ENCODE measurements at places on chromosomes 7 and 10. TPM values are rescaled to one million over a fixed set of nuclear protein-coding genes. Genes with fewer than 3 reads are reported as not detected.

Gene ELAPOR2
- 41.9 TPM for total RNA-seq

Gene CAMK2B
- total RNA-seq, result 33.6 TPM

Gene EPHA1
- total RNA-seq, result 1.6 TPM

Gene EMX2
- 0.09 TPM for total RNA-seq

Gene SLC13A1
- not detected for total RNA-seq

Gene EIF3B
- total RNA-seq, result 57.8 TPM

Gene CFAP58
- total RNA-seq, result 0.45 TPM

Gene BTBD16
- total RNA-seq, result not detected

Gene NRG3
- total RNA-seq, result 27.1 TPM

Gene CREB5
- 23.6 TPM for total RNA-seq

Gene SERPINE1
- total RNA-seq, result 0.27 TPM

Gene PSPH
- 24.9 TPM for total RNA-seq

Gene INSYN2A
- total RNA-seq, result 12.6 TPM

Gene TSPAN33
- total RNA-seq, result 13.6 TPM

Gene FAM180A
- total RNA-seq, result not detected

Gene PPA1
- total RNA-seq, result 137 TPM

Gene CTNNA3
- 24.9 TPM for total RNA-seq

Gene ZNF365
- 5.5 TPM for total RNA-seq

Gene CFAP69
- total RNA-seq, result 16.8 TPM

Gene HOXA6
- total RNA-seq, result not detected

Gene GBX1
- total RNA-seq, result not detected

Gene EGR2
- total RNA-seq, result 0.18 TPM

Gene DDIT4
- 60.5 TPM for total RNA-seq

Gene TSPAN12
- 9.1 TPM for total RNA-seq

Gene UPK3B
- total RNA-seq, result 2.1 TPM

Gene CPA5
- total RNA-seq, result not detected

Gene BHLHA15
- 5.4 TPM for total RNA-seq

Gene GPR146
- total RNA-seq, result 2.7 TPM

Gene KCNIP2
- 8.3 TPM for total RNA-seq

Gene MEOX2
- total RNA-seq, result 0.09 TPM

Gene CCDC146
- 15.8 TPM for total RNA-seq

Gene MAP3K8
- 3.8 TPM for total RNA-seq

Gene ZNF425
- total RNA-seq, result 3.5 TPM

Gene BAG3
- 3.2 TPM for total RNA-seq

Gene C10orf67
- total RNA-seq, result 0.54 TPM

Gene TPST1
- total RNA-seq, result 45.0 TPM

Gene TMEM196
- total RNA-seq, result 12.9 TPM

Gene PRPS1L1
- total RNA-seq, result not detected

Gene CALML5
- not detected for total RNA-seq
